ENCODE measurements at places on chromosomes 3 and 15. TPM values are rescaled to one million over a fixed set of nuclear protein-coding genes. Genes with fewer than 3 reads are reported as not detected.

The EFCC1 gene
- 1.5 TPM for polyA plus RNA-seq

The RTP1 gene
- polyA plus RNA-seq, result not detected

The LYZL4 gene
- polyA plus RNA-seq, result not detected

The LRRK1 gene
- 3.2 TPM for polyA plus RNA-seq

The CPLX3 gene
- not detected for polyA plus RNA-seq

The BFSP2 gene
- polyA plus RNA-seq, result not detected

The CTXN2 gene
- polyA plus RNA-seq, result not detected

The MAGEL2 gene
- polyA plus RNA-seq, result 5.6 TPM

The TMCO5A gene
- polyA plus RNA-seq, result not detected

The ANKRD63 gene
- 0.17 TPM for polyA plus RNA-seq

The COL6A5 gene
- polyA plus RNA-seq, result 0.06 TPM

The NOX5 gene
- polyA plus RNA-seq, result 0.65 TPM

The PATL2 gene
- 0.64 TPM for polyA plus RNA-seq

The CLDN16 gene
- 35.9 TPM for polyA plus RNA-seq

The CLSTN2 gene
- polyA plus RNA-seq, result 1.9 TPM

The CLDN11 gene
- polyA plus RNA-seq, result 225 TPM

The SLC28A1 gene
- polyA plus RNA-seq, result 7.2 TPM

The CLDND1 gene
- polyA plus RNA-seq, result 140 TPM

The ARL6 gene
- polyA plus RNA-seq, result 14.3 TPM

The OXSM gene
- 21.8 TPM for polyA plus RNA-seq

The HRG gene
- 2.9 TPM for polyA plus RNA-seq

The IQCF5 gene
- polyA plus RNA-seq, result not detected

The CSPG5 gene
- 0.94 TPM for polyA plus RNA-seq

The WDR93 gene
- polyA plus RNA-seq, result 2.9 TPM

The INSYN1 gene
- polyA plus RNA-seq, result 22.8 TPM

The CATSPER2 gene
- polyA plus RNA-seq, result 4.3 TPM

The APBA2 gene
- 15.2 TPM for polyA plus RNA-seq

The FBXL22 gene
- polyA plus RNA-seq, result 1.7 TPM

The ZBED2 gene
- 0.49 TPM for polyA plus RNA-seq

The MORC1 gene
- 0.59 TPM for polyA plus RNA-seq

The MST1 gene
- polyA plus RNA-seq, result 99.1 TPM

The SLC27A2 gene
- 59.3 TPM for polyA plus RNA-seq

The KBTBD13 gene
- 0.05 TPM for polyA plus RNA-seq

The ADAMTS9 gene
- 150 TPM for polyA plus RNA-seq

The FOXL2NB gene
- 0.06 TPM for polyA plus RNA-seq

The AGTR1 gene
- 16.4 TPM for polyA plus RNA-seq

The CD200R1L gene
- polyA plus RNA-seq, result not detected

The OSTN gene
- 10.3 TPM for polyA plus RNA-seq

The PTH1R gene
- 172 TPM for polyA plus RNA-seq

The HRH1 gene
- 2.4 TPM for polyA plus RNA-seq

The WDR82 gene
- polyA plus RNA-seq, result 88.4 TPM

The SEMA3F gene
- 81.6 TPM for polyA plus RNA-seq

The SLC22A13 gene
- 7.1 TPM for polyA plus RNA-seq

The SLC15A2 gene
- polyA plus RNA-seq, result 12.7 TPM

All from renal cortex interstitium (tissue), 15 donors.